ENCODE measurements at places on chromosomes 7 and 10.

- DNase-seq, result no peak
Observed at GRCh38 chr10:123798856-123799255, 92.8 kb downstream of the CPXM2 start.

DNA sequence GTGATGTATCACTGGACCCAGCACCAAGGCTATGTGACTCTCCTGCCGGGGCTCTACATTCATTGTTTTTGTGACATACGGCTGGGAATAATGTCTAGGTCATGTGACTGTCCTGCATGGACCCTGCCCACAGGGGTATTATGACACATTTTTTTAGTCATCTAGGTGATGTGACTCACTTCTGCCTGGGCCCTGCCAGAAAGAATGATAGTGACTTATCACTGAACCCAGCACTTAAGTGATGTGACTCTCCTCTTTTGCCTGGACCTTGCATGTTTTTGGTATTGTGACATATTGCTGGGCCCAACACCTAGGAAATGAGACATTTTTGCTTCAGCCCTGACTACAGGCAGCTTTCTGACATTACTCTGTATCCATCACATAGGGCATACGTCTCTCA is 51.1 kb upstream of the ZNF107 start:
- DNase-seq, result no peak

GRCh38 chr7:55977831-55978230 is 13.4 kb downstream of the NIPSNAP2 start:
- no peak for DNase-seq

- no peak for DNase-seq
Observed at GRCh38 chr10:130915065-130915464, 396.5 kb downstream of the TCERG1L start.

GRCh38 chr10:45008524-45009161 is 7.9 kb downstream of the ZNF22 start:
- peak; percentile 40 for DNase-seq
